A673 (cell line): ENCODE measurements at places on chromosomes 7 and 10. TPM values are rescaled to one million over a fixed set of nuclear protein-coding genes. Genes with fewer than 3 reads are reported as not detected.

DNA sequence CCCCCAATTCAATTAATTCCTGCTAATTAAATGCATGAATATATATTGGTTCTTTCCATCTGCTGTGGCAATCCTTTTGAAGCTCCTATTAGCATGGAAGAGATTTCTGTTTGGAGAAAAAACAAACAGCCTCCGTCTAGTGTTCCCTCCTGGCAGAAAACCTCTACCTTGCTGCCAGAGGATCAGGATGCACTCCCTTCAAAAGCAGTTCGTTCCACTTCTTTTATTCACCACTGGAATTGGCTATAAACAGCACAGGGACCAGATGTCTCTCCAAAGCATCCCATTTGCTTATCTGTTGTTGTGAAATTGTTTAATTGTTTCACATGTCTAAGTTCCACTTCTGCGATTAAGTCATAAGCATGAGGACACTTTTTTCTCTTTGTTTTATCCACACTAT lies 77.8 kb upstream of the PTN start:
- DNase-seq, result no peak

DNA sequence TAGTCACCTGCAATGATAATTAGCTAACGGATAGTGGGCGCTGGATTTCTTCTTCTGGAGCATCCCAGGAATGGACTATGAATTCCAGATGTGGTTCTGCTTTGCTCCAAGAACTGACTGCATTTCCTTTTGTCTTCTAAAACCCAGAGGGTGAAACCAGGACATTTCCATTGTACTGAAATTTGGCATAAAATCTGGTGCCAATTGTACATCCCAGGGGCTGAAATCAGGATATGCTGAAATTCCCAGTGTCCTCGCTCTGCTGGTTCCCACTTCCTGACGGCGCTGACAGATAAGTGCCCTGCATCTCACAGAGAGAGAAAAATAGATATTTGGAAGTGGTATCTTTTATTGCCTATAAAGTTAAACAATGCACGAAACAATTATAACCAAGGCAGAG lies 31.9 kb downstream of the RBM20 start:
- peak; percentile 26 for DNase-seq

DNA sequence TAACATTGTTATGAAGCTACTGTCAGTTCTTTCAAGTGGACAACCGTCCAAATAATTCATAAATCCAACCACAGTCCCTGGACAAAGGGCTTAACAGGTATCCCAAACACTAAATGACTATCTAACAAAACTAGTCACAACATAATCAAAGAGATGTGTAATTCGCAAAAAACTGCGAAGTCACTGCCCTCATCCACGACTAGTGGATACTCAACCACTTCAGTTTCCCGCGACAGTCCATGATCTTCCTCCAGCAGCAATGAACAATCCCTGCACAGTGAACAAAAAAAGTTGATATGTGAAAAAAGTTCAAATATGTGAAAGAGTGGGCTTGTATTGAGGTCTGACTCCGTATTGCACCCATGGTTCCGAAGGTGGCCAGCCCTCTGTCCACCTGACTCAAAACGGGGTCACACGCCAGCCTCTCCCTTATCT lies 287 bp downstream of the DCLRE1A start:
- no peak for DNase-seq

DNA sequence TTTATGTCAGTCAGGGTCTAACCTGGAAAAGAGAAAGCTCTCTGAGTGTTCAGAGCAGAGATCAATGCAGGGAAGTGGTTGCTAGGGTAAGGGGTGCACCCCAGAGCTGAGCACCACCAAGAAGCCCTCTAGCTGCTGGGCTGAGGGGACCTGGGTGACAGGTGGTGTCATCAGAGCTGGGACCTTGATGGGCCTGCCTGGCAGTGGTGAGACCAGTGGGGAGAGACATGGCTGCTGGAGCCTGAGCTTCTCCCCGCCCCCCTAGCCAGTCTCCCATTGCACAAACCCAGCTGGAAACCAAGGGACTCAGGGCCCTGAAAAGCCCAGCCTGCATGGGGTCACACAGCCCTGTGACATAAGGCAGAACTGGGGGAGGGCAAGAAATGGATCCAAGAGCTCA lies 49.1 kb upstream of the OSBPL3 start:
- no peak for DNase-seq

DNA sequence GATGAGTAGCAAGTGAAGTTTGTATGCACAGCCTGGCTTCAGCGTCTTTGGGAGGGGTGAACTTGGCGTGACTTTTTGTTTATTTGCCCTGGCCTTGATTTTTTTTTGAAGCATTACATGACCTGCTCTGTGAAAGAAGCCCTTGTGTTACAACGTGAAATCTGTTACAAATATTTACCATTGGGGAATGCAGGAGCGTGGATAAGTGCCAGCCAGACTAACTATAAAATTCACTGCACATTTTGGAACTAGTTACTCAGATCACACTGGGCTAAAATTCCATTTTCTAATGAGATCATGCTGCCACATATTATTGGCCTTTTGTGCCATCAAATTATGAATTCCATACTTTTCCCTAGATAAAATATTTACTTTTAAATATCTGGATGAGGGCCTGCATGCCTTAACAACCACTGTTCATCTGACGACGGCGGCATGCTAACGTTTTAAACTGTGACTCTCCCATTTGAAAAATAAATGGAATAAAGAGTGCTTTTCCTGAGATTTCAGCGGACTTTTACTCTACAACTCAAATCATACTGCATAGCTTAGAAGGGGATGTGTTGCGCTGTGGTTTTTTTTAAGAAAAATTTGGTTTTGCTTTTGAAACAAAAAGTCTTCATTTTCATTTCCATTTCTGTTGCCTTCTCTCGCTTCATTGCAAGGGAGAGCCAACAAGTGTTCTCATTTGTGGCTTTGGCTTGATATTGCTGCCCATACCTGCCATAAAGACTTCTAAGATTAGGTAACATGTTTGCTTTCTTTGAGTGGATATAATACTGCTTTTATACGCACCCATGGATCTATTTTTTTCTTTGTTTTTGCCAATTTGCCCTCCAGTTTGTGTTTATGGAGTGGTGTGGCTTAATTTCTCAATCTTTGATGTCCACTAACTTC lies 352.2 kb downstream of the TFEC start:
- DNase-seq, result no peak

Gene SLC26A5
- total RNA-seq, result not detected in 2 replicates

Gene ADO
- total RNA-seq, result 32.9 and 38.4 TPM in 2 replicates

Gene OPALIN
- not detected in 2 replicates for total RNA-seq

DNA sequence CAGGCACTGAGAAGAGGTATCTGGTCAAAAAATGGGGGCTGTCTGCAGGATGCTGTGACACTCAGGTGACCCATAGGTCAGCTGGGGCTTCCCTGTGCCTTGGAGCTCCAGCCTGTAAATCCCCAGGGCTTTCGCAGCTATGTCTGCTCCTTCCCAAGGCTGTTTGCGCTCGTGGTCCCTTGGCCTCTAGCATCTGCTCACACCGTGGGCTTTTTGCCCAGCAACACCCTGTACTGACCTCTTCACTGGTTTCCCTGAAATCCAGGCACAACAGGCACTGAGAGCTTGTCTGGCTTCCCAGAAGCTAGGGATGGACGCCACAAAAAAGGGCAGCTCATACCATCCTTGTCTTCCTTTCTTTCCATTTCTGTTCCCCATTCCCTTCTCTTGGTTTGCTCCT lies 280.3 kb upstream of the HABP2 start:
- DNase-seq, result no peak

Gene RET
- total RNA-seq, result 68.0 and 70.1 TPM in 2 replicates

DNA sequence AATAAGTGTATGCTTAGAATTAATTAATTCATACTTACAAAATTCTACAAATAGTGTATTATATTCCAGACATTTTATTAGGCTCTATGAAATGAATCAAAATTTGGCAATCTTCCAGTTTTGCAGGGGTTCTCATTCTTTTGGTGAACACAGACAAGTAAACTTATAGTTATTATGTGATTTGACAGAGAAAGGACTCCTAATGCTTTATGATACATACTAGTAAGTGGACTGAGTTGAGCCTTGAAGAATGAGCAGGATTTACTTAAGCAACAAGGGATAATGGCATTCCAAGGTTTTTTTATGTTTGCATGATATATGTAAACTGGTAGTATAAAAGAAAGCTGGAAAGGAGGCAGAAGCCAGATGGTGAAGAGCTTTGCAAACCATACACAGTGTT lies 145.7 kb upstream of the FERD3L start:
- peak; percentile 11 for DNase-seq

DNA sequence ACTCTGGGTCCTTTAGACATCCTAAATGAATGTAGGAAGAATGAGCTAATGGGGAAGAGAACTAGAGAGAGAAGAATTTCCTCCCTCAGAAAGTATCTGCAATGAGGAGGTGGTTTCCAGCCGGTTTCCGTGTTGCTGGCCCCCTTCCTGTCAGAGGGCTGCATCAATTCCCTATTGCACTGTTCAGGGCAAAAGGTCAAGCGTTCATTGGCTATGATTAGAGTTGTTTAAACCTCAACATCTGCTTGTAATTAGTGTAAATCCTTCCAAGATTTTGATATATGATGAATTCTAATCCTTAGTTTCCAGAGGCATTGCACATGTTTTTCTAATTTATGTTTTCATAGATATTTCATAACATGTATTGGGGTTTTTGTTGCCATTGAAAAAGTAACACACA lies 107.3 kb upstream of the SGCE start:
- peak; percentile 70 for DNase-seq

DNA sequence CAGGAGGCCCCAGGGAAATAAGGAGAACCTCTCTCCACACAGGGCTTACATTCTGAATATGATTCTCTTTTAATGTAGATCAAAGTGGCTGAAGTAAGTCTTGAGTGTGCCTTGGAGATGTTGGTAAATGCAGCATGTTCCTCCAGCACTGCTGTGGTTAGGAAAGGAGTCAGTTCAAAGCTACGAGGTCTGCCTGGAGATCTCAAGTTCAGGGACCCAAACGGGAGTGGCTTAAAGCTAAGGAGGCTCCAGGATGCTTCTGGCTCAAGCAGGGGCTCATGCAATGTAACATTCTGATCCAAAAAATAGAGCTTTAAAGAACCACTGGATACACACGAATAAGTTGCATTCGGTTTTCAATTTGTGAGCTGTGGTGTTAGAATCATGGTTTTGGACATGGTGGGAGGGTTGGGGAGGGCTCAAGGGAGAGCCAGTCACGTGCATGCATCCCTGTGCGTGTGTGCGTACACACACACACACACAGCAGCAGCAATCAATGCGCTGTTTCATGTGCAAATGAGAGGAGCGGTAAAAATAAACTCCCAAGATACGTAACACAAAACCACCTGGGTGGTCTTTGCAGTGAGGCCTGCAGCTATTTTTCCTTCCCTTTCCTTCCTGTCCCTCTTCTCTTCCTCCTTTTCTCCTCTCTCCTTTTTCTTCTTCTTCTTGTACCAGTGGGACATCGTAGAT lies 70.5 kb downstream of the AOAH start:
- no peak for DNase-seq

- no peak for DNase-seq
Observed at GRCh38 chr10:132690821-132691610, 94.9 kb downstream of the NKX6-2 start.
